ENCODE measurements at places on chromosomes 1 and 21.

- DNase-seq, result no peak
These were observed 135.5 kb downstream of the SETD4 start for GRCh38 chr21:35924714-35925301.

DNA sequence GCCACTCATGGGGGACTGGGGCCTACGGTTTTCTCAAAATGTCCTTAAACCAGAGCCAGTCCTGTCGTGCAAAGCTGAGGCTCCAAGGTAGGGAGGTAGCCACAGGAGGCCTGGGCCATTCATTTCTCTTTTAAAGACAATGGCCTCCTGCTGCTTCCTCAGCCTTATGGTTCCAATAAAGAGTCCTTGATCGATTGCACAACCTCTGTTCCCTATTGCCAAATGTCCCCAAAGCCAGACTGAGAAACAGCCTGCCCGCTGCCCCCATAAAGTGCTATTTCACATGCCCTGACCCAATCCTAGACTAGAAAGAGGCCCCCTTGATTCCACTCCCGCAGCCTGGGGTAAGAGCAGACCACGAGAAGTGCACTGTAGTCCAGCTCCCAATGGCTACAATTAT, 166.7 kb downstream of the CLIC6 start:
- DNase-seq, result peak; percentile 55

DNA sequence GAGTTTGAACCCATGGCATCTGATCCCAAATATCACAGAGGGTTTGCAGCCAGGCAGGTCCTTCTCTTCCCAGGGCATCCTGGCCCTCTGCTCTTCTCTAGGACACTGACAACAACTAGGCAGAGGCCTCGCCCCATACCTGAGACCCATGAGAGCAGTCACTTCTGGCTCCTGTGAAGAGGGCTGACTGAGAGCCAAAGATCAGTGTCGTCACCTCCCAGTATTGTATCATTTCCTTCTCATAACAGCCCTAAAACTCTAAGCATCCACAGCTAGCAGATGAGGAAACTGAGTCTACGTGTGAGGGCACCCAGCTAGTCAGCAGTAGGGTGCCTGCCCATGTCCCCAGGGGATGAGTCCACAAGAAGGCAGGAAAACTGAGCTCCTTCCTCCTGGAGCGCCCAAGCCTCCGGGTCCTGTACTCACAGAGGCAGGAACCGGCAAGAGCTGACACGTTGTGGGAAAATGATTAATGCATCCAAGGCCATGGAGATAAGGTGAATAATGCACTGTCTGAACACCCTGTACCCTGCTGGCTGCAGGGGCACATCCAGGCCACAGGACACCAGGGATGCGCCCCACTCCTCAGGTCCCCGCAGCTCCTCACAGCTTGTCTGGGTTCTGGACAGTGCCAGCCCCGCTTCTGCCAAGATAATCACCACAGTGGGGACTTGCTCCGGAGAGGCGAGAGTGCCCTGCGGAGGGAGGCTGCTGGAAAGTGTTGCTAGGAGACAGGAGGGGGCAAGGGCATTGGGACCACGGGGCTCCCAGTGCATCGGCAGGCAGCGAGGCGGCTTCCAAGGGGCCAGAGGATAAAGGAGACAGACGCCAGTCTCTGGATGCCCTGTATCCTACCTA, 340.0 kb downstream of the NPHP4 start:
- DNase-seq, result no peak

DNA sequence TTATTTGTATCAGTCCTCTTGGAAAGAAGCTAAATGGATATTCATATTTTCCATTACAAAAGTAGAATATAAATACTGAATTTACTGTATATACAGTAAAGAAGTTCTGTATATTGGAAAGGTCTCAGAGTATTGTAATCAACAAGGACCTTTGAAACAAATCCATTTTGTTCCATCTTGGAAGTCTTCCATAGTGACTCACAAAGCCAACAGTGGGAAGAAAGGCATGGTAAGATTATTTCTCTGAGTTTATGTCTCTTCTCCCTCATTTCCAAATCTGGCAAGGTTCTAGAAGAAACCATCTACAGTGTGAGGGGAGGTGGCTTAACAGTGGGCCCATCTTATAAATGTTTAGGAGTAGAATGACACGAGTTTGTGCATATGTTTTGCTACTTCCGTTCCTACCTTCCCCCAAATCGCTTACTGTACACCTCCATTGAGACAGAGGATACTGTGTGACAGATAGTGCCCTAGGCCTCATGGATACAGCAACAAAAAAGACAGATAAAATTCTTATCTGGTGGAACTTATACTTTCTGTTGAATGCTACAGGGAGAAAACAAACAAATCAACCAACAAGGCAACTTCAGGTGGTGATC, 22.1 kb upstream of the SSX2IP start:
- no peak for DNase-seq

GRCh38 chr1:212952641-212952976, 2.3 kb downstream of the VASH2 start:
- no peak for DNase-seq

GRCh38 chr1:20574686-20575540, 14.0 kb upstream of the CDA start:
- DNase-seq, result peak; percentile 57

DNA sequence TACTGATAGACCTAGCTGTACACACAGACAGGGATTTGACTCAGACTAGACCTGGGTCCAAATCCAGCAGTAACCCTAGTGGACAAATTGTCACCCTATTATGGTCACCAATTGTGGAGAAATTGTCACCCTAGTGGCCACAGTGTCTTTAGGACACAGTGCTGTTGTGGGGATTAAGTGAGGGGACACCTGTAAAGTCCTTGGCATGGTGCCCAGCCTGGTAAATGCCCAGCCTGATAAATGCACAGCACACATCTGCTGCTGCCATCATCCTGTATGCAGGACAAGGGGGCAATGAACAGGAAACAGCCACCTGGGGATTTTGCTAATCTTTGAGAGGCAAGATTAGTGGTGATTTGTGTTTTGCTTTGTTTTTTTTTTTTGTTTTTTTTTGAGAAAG, 2.3 kb downstream of the TMEM61 start:
- no peak for DNase-seq

DNA sequence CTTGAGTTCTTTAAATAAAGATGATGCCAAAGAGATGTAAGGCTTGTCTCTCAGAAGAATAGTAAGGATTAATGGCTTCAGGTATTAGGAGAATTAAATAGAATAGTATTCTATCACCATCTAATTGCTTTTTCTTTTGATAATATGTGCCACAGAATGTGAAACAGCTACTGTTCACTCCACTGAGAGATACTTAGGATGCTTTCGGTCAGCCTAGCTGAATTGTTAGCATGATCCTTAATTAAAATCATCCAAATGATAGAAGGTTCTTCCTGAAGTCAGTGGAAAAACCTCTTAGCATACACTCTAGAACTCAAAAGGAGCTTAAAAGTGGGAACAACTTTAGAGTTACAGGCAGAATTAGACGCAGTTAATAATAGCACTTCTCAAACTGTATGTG, 97.0 kb downstream of the RASAL2 start:
- no peak for DNase-seq

DNA sequence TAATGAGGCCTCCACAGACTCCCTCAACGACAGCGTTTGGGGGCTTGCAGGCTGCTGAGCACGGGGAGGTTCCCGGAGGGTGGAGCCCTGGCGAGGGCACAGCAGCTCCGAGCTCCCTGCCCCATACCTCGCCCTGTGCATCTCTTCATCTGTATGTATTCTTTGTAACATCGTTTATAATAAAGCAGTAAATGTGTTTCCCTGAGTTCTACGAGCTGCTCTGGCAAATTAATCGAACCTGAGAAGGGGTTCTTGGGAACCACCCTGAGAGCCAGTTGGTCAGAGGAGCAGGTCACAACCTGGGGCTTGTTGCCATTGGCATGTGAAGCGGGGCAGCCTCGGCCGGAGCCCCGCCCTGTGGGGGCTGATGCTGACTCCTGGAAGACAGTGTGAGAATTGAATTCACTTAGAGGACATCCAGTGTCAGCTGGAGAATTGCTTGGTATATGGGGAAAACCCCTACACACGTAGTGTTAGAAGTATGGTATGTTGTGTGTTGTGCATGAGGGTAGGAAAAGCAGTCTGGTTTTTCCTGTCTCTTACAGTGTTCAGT, 11.5 kb downstream of the SLC37A1 start:
- no peak for DNase-seq

GRCh38 chr1:27971674-27972073, 11.9 kb downstream of the XKR8 start:
- no peak for DNase-seq

- DNase-seq, result no peak
These were observed 10.4 kb upstream of the PEF1 start for GRCh38 chr1:31655104-31655503.

GRCh38 chr1:91622616-91623015, 122.0 kb downstream of the CDC7 start:
- no peak for DNase-seq

- no peak for DNase-seq
These were observed 61.5 kb downstream of the CD58 start for GRCh38 chr1:116508984-116509980.

DNA sequence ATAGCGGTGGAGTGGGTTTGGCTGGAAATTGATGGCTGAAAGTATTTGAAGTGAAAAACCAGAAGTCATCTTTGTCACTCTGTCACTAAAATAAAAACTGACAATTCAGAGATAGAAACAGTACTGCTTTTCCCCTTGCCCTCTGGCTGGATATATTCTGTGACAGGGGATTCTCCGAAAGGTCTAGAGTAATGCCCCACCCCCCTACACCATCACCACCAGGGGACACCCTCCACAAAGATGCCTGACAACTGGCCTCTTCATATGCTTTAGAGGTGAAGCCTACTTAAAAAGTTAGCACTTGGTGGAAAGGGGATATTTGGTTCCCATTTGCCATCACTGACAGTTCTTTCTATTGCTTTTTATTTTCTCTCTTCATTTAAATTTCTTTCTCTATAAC, 73.5 kb downstream of the SGIP1 start:
- DNase-seq, result peak; percentile 1

- no peak for DNase-seq
These were observed 14.9 kb upstream of the MED18 start for GRCh38 chr1:28313702-28314546.

- no peak for DNase-seq
These were observed 4.7 kb downstream of the CCDC190 start for GRCh38 chr1:162856260-162856659.

GRCh38 chr1:63621698-63622097, 28.5 kb downstream of the PGM1 start:
- no peak for DNase-seq

- no peak for DNase-seq
These were observed 36.4 kb downstream of the OPRD1 start for GRCh38 chr1:28848416-28848815.

DNA sequence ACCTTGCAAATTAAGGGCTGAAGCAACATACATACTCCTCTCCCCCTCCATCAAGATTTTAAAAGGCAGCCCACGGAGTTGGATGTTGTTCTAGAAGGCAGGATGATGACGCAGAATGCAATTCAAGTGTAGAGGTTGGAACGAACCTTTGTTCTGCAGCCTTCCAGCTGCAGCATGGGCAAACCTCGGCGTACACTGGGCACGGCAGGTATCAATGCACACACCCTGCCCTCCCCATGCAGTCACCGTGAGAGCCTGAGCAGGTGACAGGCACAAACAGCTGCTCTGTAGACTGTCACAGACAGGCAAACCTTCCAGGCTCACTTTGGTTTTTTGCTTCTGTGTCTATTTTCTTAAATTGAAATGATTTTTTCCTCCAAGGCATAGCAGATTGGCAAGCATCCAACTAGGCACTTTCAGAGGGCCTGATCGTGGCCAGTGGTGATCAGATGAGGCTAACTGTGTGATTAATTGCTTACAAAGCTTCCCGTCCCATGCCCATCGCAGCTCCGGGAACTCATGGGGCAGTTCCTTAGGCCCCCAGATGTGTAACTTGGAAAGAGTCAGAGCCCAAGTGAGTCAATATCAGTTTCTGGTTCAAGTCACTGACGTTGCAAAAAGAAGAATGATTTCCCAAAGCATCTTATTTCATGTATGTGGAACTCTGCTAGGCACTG, 82.3 kb downstream of the ITPKB start:
- no peak for DNase-seq

- DNase-seq, result no peak
These were observed 6.2 kb downstream of the FNDC5 start for GRCh38 chr1:32864375-32865019.

GRCh38 chr1:38815903-38816627, 43.5 kb downstream of the RRAGC start:
- DNase-seq, result no peak

- DNase-seq, result no peak
These were observed 40.6 kb downstream of the OPTC start for GRCh38 chr1:203534526-203534925.

- DNase-seq, result peak; percentile 71
These were observed 1.1 kb upstream of the JUN start for GRCh38 chr1:58784758-58785441.

GRCh38 chr1:116528329-116529083, 42.3 kb downstream of the CD58 start:
- DNase-seq, result no peak

DNA sequence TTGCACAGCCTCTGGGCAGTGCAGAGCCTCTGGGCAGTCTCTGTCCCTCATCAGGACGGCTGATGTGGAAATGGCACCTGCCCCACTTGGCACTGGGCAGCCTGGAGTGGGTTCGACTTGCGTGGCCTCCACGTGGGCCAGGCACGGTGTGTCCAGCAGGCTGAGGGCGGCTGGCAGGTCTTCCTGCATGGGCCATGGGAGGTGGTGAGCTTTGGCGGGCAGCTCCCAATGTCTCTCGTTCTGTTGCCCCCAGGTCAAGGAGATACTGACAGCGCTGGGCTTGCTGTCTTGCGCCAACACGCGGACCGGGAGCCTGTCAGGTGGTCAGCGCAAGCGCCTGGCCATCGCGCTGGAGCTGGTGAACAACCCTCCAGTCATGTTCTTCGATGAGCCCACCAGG, 33.2 kb downstream of the TFF3 start:
- no peak for DNase-seq

- peak; percentile 77 for DNase-seq
These were observed 18.7 kb upstream of the AK2 start for GRCh38 chr1:33055210-33056008.

- no peak for DNase-seq
These were observed 27.4 kb downstream of the URB2 start for GRCh38 chr1:229653420-229653819.

- no peak for DNase-seq
These were observed 14.9 kb downstream of the MTF1 start for GRCh38 chr1:37844536-37844935.

GRCh38 chr1:36920801-36921405, 113.4 kb downstream of the GRIK3 start:
- DNase-seq, result no peak
